Kidney (tissue), 22 donors: ENCODE measurements at places on chromosomes 5 and 9. TPM values are rescaled to one million over a fixed set of nuclear protein-coding genes. Genes with fewer than 3 reads are reported as not detected.

HRCT1 gene
- 13.3 TPM for polyA plus RNA-seq

TAS2R1 gene
- not detected for polyA plus RNA-seq

MARCOL gene
- polyA plus RNA-seq, result not detected

BRD8 gene
- polyA plus RNA-seq, result 32.1 TPM

FCN1 gene
- 3.2 TPM for polyA plus RNA-seq

TMEM171 gene
- 17.7 TPM for polyA plus RNA-seq

SPATA6L gene
- polyA plus RNA-seq, result 1.5 TPM

- H3K27ac ChIP-seq, result no peak overlapping the region
- no peaks in the 10 kb centered on the region for H3K27me3 ChIP-seq
- H3K36me3 ChIP-seq, result peaks cover 5% of the 10 kb centered on the region
These were observed 78.8 kb downstream of the NIPSNAP3B start for GRCh38 chr9:104842698-104843097.

GRCh38 chr5:177496727-177497291 is 595 bp downstream of the PDLIM7 start:
- no peaks in the 10 kb centered on the region for H3K4me1 ChIP-seq
- peak overlapping the region; percentile 46 for H3K4me3 ChIP-seq
- H3K36me3 ChIP-seq, result no peaks in the 10 kb centered on the region
- peak overlapping the region; percentile 86 for H3K27ac ChIP-seq
- peak; percentile 94 for DNase-seq

DNA sequence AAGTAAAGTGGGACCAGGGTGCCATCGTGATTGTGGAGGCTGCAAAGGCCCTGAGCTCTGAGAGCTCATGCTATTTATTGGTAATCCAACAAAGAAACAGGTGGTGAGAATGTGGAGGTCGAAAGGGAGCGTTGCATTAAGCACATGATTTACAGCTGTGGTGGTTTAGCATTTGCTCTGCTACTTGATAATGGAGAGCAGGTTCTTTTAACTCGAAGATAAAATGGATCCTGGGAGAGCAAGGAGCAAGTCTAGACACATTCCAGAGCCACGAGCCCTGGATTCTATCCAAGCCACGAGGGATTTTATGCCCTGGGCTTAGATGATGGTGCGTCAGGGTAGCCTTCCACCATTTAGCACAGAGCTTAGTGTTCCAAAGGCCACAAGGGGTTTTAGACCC is 1710.1 kb upstream of the CDH9 start:
- no peaks in the 10 kb centered on the region for H3K36me3 ChIP-seq
- no peak overlapping the region for H3K27ac ChIP-seq
- H3K27me3 ChIP-seq, result no peaks in the 10 kb centered on the region
- H3K4me1 ChIP-seq, result no peaks in the 10 kb centered on the region
- no peak for DNase-seq
- H3K4me3 ChIP-seq, result no peak overlapping the region

- H3K36me3 ChIP-seq, result no peaks in the 10 kb centered on the region
- no peak overlapping the region for H3K27ac ChIP-seq
- peaks cover 2% of the 10 kb centered on the region for H3K4me1 ChIP-seq
- no peaks in the 10 kb centered on the region for H3K27me3 ChIP-seq
These were observed 4.4 kb upstream of the GLIPR2 start for GRCh38 chr9:36132086-36132485.

GRCh38 chr9:71058660-71059059 is 62.8 kb downstream of the TRPM3 start:
- H3K27me3 ChIP-seq, result no peaks in the 10 kb centered on the region
- no peak overlapping the region for H3K27ac ChIP-seq

- no peak overlapping the region for H3K27ac ChIP-seq
- H3K4me1 ChIP-seq, result peaks cover 5% of the 10 kb centered on the region
- no peak for DNase-seq
These were observed 382 bp upstream of the CDKN2B start for GRCh38 chr9:22009506-22009867.

GRCh38 chr5:120684213-120684612 is 220.1 kb downstream of the PRR16 start:
- H3K27me3 ChIP-seq, result no peaks in the 10 kb centered on the region
- DNase-seq, result no peak
- no peaks in the 10 kb centered on the region for H3K36me3 ChIP-seq
- H3K27ac ChIP-seq, result no peak overlapping the region

- H3K4me3 ChIP-seq, result no peak overlapping the region
- H3K27me3 ChIP-seq, result no peaks in the 10 kb centered on the region
- no peak for DNase-seq
- H3K36me3 ChIP-seq, result no peaks in the 10 kb centered on the region
- H3K4me1 ChIP-seq, result peaks cover 3% of the 10 kb centered on the region
These were observed 232.2 kb downstream of the SYK start for GRCh38 chr9:91033797-91034196.

GRCh38 chr9:133870598-133871595 is 121.2 kb downstream of the VAV2 start:
- peaks cover 9% of the 10 kb centered on the region for H3K4me1 ChIP-seq
- no peaks in the 10 kb centered on the region for H3K36me3 ChIP-seq
- no peak overlapping the region for H3K27ac ChIP-seq

DNA sequence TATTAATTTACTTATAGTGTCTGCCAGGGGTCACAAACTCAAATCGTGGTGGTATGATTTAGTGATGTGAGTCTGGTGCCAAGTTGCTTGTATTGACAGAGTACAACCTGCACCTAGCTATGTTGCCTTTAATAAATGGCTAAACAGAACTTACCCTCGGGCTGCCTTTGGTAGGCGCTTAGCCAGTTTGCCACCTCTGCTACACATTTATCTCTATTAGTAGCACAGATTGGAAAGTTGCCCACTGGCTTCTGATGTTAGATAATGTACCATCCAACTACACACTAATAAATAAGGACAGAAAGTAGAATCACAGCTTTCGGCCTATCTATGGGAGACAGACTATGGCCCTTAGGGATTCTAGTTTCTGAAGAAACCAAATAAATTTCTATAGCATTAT is 368.4 kb downstream of the MAN2A1 start:
- no peak for DNase-seq
- no peaks in the 10 kb centered on the region for H3K4me1 ChIP-seq
- no peak overlapping the region for H3K4me3 ChIP-seq
- no peaks in the 10 kb centered on the region for H3K36me3 ChIP-seq
- no peak overlapping the region for H3K27ac ChIP-seq

DNA sequence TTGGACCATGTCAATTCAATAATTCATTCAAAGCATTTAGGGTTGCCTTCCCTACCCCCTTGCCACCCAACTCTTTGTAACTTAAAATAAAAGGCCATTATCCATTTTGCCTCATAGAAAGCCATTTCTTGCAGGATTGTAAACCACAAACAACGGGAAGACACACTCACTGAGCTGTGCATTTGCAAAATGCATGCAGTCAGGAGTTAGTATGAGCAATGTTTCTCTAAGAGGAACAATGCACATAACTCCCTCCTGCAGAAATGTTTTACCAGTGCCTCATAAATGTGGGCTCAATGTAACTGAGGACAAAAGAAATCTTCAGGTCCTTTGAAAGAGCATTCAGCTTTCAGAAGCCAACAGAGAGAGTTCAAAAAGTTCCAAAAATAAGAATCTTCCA is 98.5 kb upstream of the ABCA1 start:
- H3K4me3 ChIP-seq, result no peak overlapping the region
- no peak overlapping the region for H3K27ac ChIP-seq
- DNase-seq, result no peak
- no peaks in the 10 kb centered on the region for H3K4me1 ChIP-seq
- no peaks in the 10 kb centered on the region for H3K36me3 ChIP-seq

DNA sequence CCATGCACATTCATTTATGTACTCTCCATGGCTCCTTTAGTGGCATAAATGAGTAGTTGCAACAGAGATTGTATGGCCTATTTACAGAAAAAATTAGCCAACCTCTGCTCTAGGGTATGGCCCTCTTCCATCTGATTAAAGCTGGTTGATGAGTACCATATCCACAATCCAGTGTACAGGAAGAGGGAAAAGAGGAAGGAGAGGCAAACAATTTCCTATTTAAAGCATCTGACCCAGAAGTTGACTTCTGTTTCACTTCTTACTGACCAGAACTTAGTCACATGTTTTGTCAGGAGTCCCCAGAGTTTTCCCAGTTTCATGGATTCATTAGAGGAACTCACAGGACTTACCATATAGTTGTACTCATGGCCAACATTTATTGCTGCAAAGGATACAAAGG is 68.6 kb upstream of the STARD4 start:
- no peaks in the 10 kb centered on the region for H3K27me3 ChIP-seq
- H3K4me3 ChIP-seq, result no peak overlapping the region
- no peak overlapping the region for H3K27ac ChIP-seq
- no peak for DNase-seq
- no peaks in the 10 kb centered on the region for H3K36me3 ChIP-seq

GRCh38 chr9:120916991-120917880 is 9.4 kb downstream of the TRAF1 start:
- no peak overlapping the region for H3K4me3 ChIP-seq
- no peak overlapping the region for H3K27ac ChIP-seq
- no peaks in the 10 kb centered on the region for H3K4me1 ChIP-seq

DNA sequence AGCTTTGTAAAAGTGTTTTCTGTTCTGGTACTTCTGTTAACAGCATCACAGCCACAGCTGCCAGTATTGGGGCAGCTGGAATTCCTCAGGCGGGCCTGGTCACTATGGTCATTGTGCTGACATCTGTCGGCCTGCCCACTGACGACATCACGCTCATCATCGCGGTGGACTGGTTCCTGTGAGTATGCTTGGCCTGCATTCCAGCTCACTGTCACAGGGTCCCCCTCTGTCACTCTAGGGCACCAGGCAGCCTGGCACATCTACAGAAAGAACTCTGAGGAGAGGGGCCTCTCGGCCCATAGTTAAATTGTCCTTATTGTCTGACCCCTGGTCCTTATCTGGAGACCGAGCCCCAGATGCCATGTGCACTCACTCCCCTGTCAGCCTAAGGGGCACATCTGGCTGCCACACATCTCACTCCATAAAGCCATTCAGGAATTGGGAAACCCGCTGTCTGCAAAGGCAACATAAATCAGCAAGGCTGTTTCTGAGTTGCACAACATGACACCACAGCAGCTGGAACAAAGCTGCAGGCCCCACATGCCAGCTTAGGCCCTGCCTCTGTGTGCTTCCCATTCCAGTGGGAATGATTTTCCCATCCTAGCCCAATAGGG is 77.5 kb downstream of the SLC1A3 start:
- H3K4me3 ChIP-seq, result no peak overlapping the region
- peak; percentile 74 for DNase-seq
- H3K36me3 ChIP-seq, result no peaks in the 10 kb centered on the region
- no peak overlapping the region for H3K27ac ChIP-seq
- H3K27me3 ChIP-seq, result no peaks in the 10 kb centered on the region

DNA sequence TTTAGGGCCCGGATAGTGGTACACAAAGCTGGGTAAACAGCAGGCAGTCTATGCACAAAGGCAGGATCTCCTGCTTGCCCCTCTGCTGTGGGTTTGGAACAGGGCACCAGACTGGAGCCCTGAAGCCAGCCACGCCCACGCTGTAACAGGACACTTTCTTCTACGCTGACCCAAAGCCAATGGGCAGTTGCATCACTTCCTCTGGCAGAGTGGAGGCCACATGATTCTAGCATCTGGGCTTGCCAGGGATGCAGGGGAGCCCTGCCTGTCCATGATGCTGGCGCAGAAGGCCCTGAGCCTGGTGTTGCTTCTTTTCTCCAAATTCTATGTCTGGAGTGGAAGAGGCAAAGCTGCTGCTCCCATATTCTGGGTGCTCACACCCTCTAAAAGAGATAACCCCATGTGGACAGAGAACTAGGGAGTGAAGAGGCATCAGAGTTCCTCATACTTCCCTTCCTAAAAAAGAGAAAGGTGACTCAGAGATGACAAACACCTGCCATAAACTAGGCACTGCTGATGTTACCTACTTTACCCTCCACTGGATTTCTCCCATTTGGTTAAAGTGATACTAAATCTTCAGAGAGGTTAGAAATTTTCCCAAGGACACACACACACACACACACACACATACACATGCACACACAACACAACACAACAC is 260.3 kb upstream of the KLF4 start:
- no peak overlapping the region for H3K4me3 ChIP-seq
- H3K27me3 ChIP-seq, result no peaks in the 10 kb centered on the region
- peaks cover 8% of the 10 kb centered on the region for H3K4me1 ChIP-seq
- peak; percentile 43 for DNase-seq

DNA sequence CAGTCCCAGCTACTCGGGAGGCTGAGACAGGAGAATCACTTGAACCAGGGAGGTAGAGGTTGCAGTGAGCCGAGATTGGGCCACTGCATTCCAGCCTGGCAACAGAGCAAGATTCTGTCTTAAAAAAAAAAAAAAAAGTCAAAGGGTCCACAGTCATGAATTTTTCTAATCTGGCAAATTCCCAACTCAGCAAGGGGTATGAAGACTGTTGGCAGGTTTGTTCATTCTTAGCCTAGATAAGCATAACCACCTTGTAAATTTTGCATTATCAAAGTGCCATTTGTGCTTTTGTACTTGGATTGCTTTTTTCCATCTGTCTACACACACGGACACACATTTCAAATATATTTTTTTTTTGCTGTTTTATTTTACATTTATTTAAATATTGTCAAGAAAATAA is 299.8 kb upstream of the NUDT12 start:
- no peak overlapping the region for H3K4me3 ChIP-seq
- DNase-seq, result no peak
- H3K4me1 ChIP-seq, result no peaks in the 10 kb centered on the region
- no peaks in the 10 kb centered on the region for H3K27me3 ChIP-seq
- H3K27ac ChIP-seq, result no peak overlapping the region

DNA sequence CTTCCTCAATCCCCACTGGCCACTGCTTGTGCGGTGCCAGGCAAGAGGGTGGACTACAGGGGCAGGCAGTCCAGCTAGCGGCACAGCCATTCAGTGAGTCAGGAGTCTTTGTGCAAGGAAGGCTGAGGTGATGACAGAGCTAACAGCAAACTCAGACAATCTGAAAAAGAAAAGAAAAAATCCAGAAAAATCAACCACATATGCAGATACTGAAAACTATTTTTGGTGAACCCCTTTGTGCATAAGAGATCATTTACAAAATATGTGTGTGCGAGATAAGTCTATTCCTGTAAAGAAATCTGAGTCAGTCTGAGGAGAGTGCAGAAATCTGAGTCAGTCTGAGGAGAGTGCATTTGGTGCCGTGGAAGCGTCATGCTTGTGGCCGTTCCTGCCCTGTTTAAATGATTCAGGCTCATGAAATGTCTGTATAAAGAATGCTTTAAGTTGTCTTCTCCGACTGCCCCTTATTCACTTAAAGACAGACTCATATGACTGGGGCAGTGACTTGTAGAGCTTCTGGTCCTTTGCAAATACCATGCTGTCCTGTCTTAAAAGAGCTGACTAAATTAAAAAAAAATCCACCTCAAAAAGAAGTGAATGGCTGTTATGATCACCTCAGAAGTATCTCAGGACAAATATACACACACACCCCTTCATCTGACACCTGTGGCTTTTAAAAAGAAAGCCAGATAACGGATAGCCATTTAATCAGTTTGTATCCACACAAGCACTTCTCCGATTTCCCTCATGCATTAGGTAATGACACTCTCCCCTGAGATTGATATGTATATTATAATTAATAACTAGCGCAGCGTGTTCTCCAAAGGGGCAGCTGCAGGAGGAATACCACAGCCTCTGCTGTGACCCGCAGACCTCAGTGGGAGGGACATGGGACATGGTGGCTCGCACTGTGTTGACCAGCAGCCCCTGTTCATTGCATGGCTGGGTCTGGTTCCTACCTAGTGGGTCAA is 47.3 kb downstream of the TRIO start:
- H3K27me3 ChIP-seq, result no peaks in the 10 kb centered on the region
- peaks cover 3% of the 10 kb centered on the region for H3K4me1 ChIP-seq
- H3K36me3 ChIP-seq, result no peaks in the 10 kb centered on the region
- no peak overlapping the region for H3K4me3 ChIP-seq
- DNase-seq, result no peak
